Stimulated activated CD4-positive, alpha-beta T cell treated with anti-CD3 and anti-CD28 coated beads, Interleukin-4, amount 100 ng/mL, for 4 hours (primary cell): ENCODE measurements at places on chromosomes 5 and 9.
A peak's percentile ranks its signal among the peaks of the same experiment; 100 is the strongest.

DNA sequence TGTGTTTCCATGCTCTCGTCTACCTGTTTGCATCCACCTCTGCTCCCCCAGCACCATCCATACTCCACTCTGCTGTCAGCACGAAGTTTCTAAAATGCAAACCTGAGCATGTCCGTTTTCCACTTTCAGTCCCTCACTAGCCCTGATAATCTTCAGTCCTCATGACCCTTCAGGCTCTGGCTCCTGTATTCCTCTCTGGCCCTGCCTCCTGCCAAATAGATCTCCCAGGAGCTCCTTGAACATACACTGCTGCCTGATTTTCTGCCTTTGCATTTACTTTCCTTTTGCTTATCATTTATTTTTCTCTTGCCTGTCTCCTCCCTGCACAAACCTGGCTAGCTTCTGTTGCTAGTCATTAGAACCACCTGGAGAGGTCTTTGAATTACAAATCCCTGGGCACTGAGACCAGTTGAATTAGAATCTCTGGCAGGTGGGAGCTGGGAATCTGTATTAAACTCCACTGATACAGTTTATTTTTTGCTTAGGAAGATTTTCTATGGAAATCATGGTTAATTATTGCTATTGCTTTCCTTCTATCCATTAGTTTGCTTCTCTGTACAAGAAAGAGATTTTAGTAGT is 18.5 kb downstream of the ARHGEF28 start:
- no peak for DNase-seq

GRCh38 chr5:6729386-6730310 is 16.4 kb downstream of the TENT4A start:
- peak; percentile 21 for DNase-seq

GRCh38 chr9:5492965-5493678 is 17.2 kb upstream of the PDCD1LG2 start:
- no peak for DNase-seq

DNA sequence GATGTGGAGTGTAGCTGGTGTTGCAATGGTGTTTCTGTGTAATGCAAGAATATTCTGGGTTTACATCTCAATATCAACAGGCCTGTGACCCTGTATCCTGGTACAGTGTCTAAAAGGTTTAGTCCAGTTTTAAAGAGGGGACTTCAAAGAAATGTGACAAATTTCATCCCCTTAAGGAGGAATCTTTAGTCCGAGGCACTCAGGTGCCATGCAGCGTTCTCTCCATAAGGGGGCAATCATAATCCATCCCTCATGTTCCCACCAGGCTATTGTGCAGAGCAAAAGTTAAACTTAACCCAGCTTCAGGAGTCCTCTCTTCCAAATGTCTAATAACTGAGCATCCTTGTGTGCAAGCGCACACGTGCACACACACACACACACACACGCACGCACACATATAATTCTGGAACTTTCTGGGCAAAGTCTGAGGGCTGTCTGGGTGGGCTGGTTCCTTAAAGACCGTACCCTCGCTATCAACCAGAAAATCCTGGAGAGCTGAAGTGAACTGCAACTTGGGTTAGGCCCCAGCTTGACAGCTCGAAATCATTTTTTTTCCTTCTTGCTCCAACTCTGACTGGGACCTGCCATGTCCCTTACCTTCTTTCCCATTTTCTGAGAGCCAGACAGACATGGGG is 46.0 kb downstream of the CRB2 start:
- no peak for DNase-seq

GRCh38 chr9:113715086-113715485 is 161.0 kb upstream of the ZNF618 start:
- no peak for DNase-seq

DNA sequence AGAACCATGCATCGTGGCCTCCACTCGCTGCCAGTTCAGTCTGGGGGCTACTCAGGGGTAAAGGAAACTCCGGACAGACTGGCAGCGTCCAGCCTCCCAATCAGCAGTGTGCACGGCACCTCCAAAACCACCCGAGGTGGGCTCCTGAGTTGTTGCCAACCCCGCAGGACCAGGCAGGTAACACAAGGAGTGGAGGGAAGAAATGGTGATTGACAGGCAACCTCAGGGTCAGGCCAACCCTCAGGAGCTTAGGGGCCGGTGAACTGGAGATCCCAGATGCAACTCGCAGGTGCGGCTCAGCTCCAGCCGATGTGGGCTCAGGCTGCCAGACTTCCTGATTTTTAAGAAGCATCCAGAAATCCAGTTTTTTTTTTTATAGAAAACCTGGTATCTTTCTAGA is 37.3 kb upstream of the AKNA start:
- DNase-seq = no peak

DNA sequence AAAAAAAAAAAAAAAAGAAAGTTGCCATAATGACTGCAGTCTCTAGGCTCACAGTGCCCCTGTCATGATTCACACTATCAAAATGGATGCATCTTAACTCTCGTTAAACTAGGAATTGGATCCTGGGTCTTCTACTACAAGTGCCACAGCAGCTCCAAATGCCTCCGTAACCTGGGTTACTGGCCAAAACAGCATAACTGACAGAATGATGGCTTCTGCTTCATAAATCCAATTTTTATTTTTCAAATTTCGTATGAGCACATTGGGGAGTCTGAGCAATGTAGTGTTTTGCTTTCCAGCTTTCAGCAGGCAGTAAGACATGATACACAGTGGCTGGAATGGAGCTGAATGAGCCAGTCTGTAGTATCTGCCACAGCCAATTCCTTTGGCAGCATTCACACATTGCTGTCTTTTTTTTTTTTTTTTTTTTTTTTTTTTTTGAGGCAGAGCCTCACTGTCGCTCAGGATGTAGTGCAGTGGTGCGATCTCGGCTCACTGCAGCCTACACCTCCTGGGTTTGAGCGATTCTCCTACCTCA is 36.0 kb upstream of the NPM1 start:
- DNase-seq = no peak

DNA sequence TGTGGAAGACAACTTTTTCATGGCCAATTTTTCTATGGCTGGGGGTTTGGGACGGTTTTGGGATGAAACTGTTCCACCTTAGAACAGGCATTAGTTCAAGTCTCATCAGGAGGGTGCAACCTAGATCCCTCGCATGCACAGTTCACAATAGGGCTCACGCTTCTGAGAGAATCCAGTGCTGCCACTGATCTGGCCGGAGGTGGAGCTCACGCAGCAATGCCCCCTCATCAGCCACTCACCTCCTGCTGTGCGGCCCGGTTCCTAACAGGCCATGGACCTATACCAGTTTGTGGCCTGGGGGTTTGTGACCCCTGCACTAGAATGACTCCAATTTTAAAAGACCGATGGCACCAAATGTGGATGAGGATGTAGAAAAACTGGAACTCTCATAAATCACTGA is 127.2 kb upstream of the IER5L start:
- DNase-seq = no peak

- DNase-seq = no peak
Measured at GRCh38 chr9:18726546-18726945, 252.6 kb downstream of the ADAMTSL1 start.

DNA sequence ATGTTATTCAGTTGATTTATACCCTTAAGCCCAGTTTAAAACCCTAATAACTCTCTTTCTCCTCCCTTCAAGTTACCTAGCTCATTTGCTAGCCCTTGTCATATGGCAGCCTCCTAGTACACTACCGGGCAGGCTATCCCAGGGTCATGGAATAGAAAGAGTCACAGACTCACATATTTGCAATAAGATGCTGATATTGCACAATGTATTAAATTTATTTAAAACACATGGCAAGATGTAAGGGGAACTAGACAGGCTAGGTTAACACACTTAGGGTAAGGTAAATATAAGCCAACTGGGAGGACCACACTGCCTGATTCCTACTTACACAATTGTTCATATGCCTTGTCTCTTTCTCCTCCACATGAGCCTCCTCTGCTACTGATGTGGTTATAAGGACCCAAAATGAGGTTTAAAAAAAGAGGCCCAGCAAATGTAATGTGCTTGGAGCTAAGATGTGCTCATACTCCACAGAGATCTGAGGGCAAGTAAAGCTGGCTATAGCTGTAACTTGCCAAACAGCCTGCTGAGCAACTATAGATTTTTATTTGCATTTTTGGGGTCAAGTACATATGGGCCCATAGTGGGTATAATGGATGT is 130.0 kb downstream of the ENC1 start:
- DNase-seq = no peak

DNA sequence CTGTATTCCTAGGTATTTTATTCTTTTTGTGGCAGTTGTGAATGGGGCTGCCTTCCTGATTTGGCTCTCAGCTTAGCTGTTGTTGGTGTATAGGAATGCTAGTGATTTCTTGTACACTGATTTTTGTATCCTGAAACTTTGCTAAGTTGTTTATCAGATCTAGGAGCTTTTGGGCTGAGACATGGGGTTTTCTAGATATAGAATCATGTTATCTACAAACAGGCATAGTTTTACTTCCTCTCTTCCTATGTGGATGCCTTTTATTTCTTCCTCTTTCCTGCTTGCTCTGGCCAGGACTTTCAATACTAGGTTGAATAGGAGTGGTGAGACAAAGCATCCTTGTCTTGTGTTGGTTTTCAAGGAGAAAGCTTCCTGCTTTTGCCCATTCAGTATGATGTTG is 129.9 kb downstream of the DMXL1 start:
- DNase-seq = no peak

DNA sequence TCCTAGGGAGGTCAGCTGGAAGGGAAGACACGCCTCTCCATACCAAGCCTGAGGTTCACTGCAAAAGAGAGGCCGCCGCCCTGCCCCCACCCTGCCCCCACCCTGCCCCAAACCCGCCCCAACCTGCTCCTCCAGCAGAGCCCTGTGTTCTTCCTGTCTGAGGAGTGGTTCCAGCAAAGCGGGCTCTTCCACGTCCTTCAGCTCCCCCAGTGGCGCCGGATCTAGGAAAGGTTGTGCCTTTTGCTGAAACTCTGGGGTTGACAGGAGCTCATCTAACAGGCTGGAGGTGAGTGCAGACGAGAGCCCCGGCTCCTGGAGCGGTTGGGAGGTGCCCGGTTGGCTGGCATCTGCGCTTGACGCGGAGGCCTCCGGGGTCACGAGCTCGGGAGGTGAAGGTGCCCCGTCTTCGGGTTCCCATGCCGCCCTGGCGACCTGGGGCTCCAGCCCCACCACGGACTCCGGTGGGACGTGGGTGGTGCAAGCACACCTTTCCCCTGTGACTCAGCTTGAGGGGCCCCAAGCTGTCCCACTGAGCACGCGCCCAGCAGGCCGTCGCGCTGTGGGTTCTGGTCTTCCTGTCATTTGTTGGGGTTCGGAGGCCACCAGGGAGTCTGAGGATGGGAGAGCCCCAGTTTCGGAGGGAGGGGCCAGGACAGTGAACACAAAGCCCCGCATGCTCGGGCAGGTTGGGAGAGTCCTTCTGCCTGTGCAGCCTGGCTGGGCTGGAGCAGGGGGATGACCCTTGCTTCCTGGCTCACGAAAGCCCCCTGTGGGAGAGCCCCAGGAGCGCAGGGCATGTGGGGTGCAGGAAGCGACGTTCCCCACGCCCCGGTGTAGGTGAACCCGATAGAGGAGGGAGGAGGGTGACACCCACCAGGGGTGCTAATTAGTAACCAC is 1467.1 kb downstream of the FOXD4L5 start:
- peak; percentile 42 for DNase-seq

GRCh38 chr5:8906303-8906967 is 639.4 kb downstream of the SEMA5A start:
- DNase-seq = no peak

DNA sequence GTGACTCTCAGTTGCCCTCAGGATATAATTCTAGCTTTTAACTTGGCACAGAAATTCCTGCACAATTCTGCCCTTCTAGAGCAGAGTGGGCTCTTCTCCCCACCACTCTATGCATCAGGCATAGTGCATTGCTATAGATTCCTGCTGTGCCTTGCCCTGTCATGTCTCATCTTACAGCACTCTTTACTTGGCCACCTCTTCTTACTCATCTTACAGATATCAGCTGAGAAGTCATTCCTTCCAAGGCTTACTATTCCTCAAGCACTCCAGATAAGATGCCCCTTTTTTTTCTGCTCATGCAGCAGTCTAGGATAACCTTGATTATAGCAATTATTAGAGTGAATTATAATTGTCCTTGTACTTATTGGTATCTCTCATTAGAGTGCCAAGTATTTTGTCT is 5.6 kb downstream of the FAM221B start:
- DNase-seq = no peak

- no peak for DNase-seq
Measured at GRCh38 chr9:108430655-108431054, 425.1 kb downstream of the ACTL7B start.

- no peak for DNase-seq
Measured at GRCh38 chr9:35374910-35375309, 115.0 kb upstream of the RUSC2 start.

GRCh38 chr9:116476935-116477381 is 210.1 kb upstream of the TRIM32 start:
- no peak for DNase-seq

DNA sequence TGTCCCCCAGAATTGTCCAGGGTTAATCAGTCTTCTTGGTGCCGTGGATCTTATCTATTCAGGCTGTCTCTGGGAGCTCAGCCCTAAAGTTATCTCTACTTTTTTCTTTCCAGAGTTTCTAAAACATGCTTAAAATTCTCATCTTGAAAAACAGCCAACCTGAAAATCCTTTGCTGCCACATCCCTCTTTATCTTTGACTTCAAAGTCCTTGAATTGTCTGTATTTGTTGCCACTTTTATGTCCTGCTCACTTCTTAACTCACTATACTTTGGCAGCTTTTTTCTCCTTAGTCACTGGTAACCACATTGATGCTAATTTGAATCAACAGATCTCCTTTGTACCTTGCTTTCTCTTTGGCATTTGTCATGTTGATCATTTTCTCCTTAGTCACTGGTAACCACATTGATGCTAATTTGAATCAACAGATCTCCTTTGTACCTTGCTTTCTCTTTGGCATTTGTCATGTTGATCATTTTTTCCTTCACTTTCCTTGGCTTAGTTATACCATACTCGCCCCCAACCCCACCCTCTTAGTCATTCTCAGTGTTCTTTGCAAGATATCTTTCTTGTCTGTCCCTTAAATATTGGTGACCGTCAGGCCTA is 8.5 kb downstream of the DMXL1 start:
- DNase-seq = peak; percentile 18

GRCh38 chr9:123881604-123882003 is 48.3 kb downstream of the DENND1A start:
- no peak for DNase-seq

DNA sequence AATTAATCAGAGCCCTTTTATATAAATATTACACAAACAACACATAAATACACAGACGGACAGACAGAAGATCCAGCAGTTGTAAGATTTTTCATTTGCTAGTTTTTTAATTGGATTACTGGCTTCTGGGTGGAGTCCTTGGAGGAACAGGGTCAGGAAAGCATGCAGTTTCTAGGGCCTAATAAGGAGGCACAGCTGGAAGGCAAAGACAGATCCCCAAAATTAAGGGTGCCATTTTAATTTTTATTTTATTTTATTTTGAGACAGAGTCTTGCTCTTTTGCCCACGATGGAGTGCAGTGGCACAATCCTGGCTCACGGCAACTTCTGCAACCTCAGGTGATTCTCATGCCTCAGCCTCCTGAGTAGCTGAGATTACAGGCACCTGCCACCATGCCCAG is 49.5 kb downstream of the PTGS1 start:
- no peak for DNase-seq

- no peak for DNase-seq
Measured at GRCh38 chr5:16869821-16870796, 66.0 kb downstream of the MYO10 start.

GRCh38 chr5:155540000-155540595 is 526.5 kb downstream of the KIF4B start:
- no peak for DNase-seq

- DNase-seq = no peak
Measured at GRCh38 chr5:147892696-147893296, 13.5 kb downstream of the C5orf46 start.
